Transverse colon (tissue), 4 donors: ENCODE measurements at places on chromosomes 5 and 9.
A peak's percentile ranks its signal among the peaks of the same experiment; 100 is the strongest.

- DNase-seq = no peak
These were observed 5.1 kb downstream of the MRPS2 start for GRCh38 chr9:135505406-135506187.

DNA sequence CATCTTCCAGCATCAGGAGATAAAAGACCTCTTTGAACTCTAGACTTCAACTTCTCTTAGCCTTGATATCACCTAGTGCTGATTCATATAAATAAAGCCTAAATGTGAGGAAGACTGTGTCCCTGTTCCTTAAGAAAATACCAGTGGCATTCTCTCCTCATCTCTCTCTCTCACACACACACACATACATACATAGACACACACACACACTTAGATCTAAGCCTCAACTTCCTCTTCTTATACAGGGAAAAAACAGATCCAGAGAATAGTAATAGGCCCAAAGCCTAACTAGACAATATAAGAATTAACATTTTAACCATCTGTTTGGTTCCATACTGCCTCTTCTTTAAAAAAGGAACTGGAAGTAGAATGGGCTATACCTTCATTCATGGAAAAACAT, 195.3 kb upstream of the NR4A3 start:
- no peak for DNase-seq

DNA sequence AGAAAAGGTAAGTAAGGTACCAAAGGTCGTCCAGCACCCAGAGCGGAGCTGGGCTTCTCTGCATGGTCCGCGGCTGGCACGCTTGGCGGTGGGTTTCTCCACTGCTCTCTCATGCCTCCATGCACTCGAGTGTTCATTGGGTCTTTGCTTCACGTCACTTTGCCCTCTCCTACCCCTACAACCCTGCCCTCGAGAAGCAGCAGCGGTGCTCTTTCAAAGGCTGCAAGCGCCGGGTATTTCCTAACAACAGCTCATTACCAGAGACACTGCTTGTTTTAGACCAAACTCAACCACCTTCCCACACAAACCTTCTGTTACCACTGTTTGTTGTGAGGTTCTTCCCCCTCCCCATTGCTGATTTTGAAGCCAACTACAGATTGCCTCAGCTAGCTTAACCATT, 21.5 kb upstream of the ZBTB34 start:
- no peak for DNase-seq

GRCh38 chr9:70510157-70510770, 95.8 kb upstream of the KLF9 start:
- peak; percentile 49 for DNase-seq

DNA sequence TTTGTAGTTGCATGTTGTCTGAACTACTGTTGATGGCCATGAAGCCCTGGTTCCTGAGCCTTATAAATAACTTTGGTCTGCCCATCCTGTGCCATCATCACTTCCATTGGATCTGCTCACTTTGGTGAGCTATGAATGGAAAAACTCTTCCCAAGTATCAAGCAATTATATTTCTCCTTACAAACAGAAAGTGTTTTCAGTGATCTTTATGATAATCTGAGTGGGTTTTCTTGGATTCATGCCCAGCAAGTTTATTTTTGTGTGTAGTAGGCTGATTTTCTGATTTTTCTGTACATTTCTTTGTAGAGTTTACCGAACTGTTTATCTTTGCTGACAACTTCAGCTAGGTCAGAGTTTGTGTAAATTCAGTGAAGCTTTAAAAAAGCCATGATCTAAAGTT, 31.0 kb downstream of the CAMK4 start:
- no peak for DNase-seq

- DNase-seq = no peak
These were observed 232.1 kb upstream of the PIK3R1 start for GRCh38 chr5:67983251-67984110.

GRCh38 chr5:150622157-150622556, 18.3 kb upstream of the SYNPO start:
- DNase-seq = no peak

- DNase-seq = no peak
These were observed 40.5 kb downstream of the BHMT start for GRCh38 chr5:79151942-79152671.

- no peak for DNase-seq
These were observed 35.2 kb downstream of the DTWD2 start for GRCh38 chr5:118952992-118953651.

DNA sequence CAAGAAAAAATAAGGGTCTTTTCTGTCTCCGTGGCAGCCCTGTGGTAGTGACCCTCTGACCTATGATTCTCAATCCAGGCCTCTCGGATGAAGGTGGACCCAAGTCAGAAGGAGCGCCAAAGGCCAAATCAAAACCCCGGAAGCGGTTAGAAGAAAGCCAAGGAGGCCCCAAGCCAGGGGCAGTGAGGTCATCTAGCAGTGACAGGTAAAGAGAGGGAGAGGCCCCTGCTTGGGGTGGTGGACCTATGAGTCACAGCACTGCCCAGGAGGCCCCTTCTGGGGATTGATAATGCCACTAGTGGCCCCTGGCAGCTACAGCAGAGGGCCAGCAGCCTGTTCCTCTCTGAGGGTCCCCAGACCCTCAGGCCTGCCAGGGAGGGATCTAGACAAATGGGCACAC, 6.4 kb upstream of the SLC2A8 start:
- DNase-seq = no peak

DNA sequence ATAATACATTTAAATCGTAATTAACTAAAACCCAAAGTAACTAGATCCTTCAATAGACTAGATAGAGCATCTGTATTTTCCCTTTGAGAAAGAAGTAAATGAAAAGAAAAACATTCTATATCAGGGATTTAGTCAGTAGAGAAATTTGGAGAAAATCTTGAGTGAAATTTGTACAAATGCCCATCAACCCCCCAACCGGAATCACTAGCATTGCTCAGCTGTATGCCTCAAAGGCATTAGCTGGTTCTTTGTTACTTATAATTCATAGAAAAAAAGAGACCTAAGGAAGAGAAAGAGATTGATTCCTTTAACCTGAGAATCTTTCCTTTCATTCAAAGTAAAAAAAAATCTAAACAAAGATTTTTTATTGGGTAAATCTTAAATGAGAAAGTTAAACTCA, 659 bp downstream of the OMD start:
- no peak for DNase-seq
